Cortex of kidney (tissue), 1 donor: ENCODE measurements at places on chromosomes 13 and 19.

- no peak for DNase-seq
Measured at GRCh38 chr19:7858109-7858770, 15.9 kb downstream of the PRR36 start.

DNA sequence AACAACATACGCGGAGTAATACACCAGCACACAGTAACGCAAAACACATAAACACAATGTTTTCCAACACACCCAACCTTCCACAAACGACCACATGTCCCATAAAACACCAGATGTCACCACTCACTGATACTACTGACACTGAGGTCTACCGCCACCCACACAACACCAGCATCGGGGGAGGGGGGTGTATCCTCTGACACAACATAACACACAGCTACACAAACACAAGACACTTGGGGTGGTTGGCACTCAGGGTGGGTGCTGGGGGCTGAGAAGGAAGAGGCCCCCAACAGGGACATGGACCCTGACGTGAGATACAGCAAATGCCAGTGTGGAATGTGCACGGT lies 1.5 kb upstream of the KCNN4 start:
- DNase-seq: no peak

DNA sequence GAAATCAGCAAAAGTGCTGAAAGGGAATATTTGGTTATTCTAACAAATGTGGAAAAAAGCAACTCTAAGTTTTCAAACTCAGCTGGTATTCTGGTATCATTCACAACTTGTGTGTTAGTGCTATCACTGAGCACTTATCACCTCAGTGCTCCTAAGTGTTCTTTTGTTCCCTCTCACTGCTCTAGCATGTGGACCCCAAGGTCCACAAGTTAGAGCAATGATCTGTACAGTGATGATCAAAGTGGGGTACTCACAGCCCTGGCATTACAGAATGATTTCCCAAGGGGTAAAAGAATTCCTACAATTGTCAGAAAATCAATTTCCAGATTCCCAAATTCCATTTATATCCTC lies 575.0 kb downstream of the DIAPH3 start:
- DNase-seq: no peak

GRCh38 chr13:97809576-97809975 lies 143.9 kb upstream of the IPO5 start:
- DNase-seq: no peak

DNA sequence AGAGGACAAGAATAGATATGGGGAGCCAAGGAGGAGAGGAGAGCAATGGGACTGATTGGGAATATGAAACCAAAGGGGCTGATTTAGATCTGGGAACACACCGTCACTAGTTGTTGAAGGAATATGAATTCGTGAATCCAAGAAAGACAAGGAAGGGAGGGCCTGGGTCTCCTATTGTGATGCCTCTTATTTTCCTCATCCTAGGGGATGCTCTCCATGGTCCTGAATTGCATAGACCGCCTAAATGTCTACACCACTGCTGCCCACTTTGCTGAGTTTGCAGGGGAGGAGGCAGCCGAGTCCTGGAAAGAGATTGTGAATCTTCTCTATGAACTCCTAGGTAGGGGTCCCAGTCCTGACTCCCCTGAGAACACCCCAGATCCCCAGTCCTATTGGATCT lies 21.5 kb downstream of the RYR1 start:
- no peak for DNase-seq

- DNase-seq: no peak
Measured at GRCh38 chr13:54949735-54950134, 1921.1 kb downstream of the OLFM4 start.

- no peak for DNase-seq
Measured at GRCh38 chr13:60427285-60427684, 30.3 kb downstream of the TDRD3 start.

DNA sequence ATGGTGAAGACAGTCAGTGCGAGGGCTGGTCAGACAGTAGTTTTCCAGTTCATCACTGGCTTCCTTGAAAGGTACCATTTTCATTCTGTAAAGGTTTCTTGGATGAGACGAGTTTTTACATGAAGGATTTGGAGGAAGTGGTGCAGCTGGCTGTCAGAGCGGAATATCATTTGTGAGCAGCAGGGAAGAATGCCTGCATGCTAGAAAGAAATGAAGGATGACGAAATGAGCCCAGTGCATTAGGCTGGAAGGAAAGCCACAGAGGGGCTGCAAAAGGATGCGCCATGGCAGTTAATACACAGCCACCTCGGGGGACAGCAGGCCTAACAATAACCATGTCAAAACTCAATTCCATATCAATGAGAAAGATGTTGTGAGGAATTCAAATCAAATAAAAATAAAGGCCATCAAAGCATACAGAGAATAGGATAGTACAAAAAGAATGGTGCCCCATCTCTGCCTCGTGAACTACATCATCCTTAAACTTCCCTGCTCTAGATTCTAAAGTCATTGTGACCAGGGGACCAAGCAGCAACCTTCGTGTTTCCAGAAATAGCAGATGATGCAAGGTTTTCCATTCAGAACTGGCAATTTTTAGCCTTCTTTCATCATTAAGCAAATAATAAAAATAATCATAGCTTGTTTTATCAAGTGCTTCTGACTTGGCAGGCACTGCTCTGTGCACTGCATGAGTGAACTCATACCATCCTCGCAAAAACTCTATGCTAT lies 504.2 kb downstream of the RFC3 start:
- DNase-seq: no peak

GRCh38 chr19:44955505-44956439 lies 592 bp downstream of the CLPTM1 start:
- DNase-seq: no peak

DNA sequence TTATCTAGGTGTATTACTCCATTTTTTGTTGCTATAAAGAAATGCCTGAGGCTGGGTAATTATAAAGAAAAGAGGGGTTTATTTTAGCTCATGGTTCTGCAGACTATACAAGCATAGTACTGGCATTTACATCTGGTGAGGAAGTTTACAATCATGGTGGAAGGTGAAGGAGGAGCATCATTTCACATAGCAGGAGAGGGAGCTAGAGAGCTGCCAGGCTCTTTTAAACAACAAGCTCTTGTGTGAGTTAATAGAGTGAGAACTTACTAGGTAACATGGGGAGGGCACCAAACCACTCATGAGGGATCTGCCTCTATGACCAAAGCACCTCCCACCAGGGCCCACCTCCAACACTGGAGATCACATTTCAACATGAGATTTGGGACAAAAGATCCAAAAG lies 221.7 kb upstream of the GPC6 start:
- no peak for DNase-seq

DNA sequence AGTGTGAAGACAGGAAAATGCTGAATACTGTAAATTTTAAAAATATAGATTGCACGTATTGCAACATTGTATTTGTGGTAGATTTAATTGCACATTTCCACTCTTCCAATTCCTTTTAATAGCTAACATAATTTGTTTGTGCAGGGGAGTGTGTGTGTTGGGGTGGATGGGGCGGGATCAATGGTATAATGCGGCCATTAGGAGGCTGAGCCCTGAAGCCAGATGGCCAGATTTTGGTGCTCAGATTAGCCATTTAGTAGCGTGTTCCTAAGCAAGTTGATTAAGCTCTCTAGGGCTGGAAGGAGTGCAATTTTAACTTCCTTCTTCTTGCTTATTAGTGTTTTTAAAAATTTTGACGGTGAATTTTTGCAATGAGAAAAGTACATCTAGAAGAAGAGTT lies 5.8 kb downstream of the OXGR1 start:
- no peak for DNase-seq

GRCh38 chr13:21980049-21980448 lies 309.2 kb downstream of the FGF9 start:
- DNase-seq: no peak

GRCh38 chr13:39379667-39380655 lies 223.0 kb downstream of the LHFPL6 start:
- no peak for DNase-seq

DNA sequence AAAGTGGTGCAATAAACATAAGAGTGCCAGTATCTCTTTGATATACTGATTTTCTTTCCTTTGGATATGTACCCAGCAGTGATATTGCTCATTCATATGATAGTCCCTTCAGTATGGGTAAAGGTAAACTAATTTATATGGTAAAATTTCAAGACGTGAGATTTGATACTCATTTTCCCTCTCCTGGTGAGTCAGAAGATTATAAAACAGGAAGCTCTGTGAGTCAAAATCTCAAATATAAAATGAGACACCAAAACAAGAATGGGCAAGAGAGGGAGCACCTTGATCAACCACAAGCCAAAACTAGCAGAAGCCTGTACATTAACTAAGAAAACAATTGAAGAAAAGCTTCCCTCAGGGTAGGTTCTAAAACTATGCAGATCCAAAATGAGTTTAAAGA lies 216.3 kb downstream of the SLITRK6 start:
- DNase-seq: no peak

GRCh38 chr19:13884726-13885591 lies 8.0 kb downstream of the NANOS3 start:
- DNase-seq: no peak

- DNase-seq: no peak
Measured at GRCh38 chr19:46503848-46504453, 8.3 kb upstream of the PNMA8B start.

DNA sequence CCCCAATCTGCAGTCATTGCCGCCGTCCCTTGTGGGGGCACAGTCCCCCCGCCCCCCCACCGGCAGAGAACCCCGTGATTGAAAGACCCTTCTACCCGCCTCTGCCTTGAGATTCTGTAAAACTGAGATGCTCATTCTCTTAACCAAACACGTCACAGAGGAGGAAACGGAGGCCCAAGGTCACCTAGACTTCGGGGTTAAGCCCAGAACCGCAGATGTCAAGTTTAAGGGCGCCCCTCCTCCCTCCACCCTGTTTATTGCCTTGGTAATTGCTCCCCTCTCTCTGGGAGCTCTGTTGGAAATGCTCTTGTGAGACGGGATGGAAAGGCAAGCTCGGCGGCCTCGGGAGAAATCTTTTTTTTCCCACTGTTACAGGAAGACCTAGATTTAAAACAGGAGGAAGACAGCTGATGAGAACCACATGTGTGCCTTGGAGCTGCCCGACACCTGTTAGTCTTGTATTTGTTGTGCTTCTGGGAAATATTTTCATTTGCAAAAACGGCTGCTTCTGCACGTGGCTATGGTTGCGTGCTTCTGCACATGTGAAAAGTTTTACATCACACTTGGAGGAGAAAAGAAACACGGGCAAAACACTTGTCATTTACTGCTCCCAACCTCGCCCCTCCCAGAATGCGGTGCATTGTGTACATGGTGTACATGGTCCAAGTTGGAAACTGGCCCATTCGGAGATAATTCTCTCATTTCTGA lies 1.1 kb upstream of the MED26 start:
- no peak for DNase-seq

DNA sequence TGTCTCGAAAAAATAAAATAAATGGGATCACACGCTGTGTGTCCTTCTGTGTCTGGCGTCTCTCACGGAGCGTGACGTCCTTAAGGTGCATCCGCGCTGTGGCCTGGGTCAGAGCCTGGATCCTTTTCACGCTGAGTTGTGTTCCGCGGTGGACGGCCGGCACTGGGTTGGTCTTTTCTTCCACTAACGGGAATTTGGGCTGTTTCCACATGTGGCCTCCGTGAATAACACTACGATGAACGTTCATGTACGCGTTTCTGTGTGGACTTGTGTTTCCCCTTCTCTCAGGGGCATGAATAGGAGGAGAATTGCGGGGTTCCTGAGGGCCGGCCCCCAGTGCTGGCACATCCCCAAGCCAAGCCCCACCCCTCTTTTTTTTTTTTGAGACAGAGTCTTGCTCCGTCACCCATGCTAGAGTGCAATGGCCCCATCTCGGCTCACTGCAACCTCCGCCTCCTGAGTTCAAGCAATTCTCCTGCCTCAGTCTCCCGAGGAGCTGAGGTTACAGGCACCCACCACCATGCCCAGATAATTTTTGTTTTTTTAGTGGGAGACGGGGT lies 6.2 kb upstream of the PTBP1 start:
- DNase-seq: no peak

DNA sequence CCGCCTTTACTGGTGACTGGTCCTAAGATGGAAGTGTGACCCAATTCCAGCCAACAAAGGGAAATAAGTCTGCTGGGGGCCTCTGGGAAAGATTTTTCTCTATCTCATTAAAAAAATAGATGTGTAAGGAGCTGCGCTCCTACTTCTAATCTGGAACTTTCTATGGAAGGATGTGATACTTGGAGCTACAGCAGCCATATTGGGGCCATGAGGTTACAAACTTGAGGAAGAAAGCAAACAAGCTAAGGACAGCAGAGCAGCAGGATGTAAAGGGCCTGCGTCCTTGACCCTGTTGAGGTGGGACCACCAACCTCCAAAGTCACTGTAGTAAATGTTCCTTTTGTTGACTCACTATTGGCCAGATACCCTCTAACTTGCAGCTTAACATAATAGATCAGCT lies 7.5 kb downstream of the GPR42 start:
- DNase-seq: no peak

DNA sequence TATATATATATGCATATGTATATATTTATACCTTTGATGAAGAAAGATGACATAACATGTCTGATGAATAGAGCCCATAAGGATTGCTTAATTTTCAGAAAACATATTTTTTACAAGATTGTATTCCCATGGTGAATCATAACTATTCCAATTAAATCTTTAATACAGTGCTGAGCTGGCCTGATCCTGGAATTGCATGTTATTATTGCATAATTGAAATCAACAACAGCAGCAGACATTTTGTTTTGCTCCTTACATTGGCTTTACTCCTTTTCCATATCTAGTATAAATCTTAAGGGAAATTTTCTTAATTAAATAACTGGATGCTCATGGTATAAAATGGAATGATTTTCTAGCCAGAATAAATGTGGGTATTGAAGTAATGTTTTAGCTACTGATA lies 22.0 kb downstream of the POSTN start:
- no peak for DNase-seq

DNA sequence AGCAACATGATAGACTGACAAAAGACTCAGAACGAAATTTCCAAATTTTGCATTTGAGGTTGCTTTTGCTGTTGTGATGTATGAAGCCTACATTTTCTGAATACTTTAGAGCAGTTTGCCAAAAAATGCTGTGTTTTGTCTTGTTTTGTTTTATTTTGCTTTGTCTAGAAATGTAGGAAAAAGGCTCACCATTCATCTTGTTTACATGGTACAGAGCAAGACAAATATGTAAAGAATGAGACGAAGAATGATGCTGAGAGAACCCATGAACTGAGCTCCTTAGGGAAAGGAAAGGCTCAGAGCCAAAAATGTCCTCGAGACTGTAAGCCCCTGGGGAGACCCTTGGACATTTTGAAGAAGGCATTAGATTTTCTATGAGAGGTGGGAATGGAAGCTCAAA lies 6.8 kb upstream of the SPART start:
- DNase-seq: no peak

DNA sequence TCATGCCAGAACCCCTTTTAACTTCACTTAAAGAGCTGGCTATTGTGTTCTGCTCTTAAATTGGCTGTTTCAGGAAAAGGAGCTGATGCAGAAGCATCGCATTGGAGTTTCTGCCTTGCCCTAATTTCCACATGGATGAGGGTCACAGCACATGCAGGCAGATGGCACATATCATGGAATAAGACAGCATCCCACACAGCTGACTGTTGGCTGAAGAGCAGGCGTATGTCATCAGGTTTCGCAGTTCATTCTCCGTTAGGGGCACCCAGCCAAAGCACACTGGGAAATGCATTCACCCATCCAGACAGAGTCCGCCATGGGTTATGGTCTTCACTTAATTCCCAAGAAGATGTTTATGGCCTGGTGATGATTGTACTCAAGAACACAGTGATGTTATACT lies 572.5 kb downstream of the LIG4 start:
- no peak for DNase-seq
